PC-3 (cell line): ENCODE measurements at places on chromosomes 1 and 21. TPM values are rescaled to one million over a fixed set of nuclear protein-coding genes. Genes with fewer than 3 reads are reported as not detected.

Gene CDCA8
- 30.1 and 31.8 TPM in 2 replicates for total RNA-seq

Gene NOTCH2NLA
- total RNA-seq: 69.6 and 93.9 TPM in 2 replicates

Gene PDZK1IP1
- not detected in 2 replicates for total RNA-seq

Gene PRELP
- not detected in 2 replicates for total RNA-seq

Gene KCNJ9
- not detected in 2 replicates for total RNA-seq

Gene ESRRG
- 1.1 and 1.7 TPM in 2 replicates for total RNA-seq

DNA sequence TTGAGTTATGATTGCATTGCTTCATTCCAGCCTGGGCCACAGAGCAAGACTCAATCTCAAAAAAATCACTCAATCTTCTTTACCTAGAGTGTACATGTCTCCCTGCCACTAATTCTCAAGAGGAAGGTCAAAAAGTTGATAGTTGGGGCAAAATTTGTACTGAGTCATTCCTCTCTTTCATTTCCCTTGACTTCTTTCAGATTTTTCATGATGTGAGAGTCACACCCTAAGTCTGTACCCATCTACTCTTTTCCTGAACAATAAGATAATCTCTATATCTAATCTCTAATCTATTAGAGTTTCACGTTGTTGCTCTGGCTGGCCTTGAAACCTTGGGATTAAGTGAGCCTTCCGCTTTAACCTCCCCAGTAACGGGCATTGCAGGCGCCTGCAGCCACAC is 1.1 kb upstream of the BRDT start:
- no peaks in the 10 kb centered on the region for H3K27me3 ChIP-seq
- H3K27ac ChIP-seq: no peak overlapping the region
- H3K36me3 ChIP-seq: no peaks in the 10 kb centered on the region
- H3K4me3 ChIP-seq: no peak overlapping the region
- no peaks in the 10 kb centered on the region for H3K4me1 ChIP-seq
- no peak for DNase-seq

- no peak for DNase-seq
- no peak overlapping the region for H3K27ac ChIP-seq
- no peaks in the 10 kb centered on the region for H3K4me1 ChIP-seq
- no peaks in the 10 kb centered on the region for H3K36me3 ChIP-seq
- no peak overlapping the region for H3K4me3 ChIP-seq
- peaks cover 17% of the 10 kb centered on the region; the same call in 1 of the 2 replicates for H3K27me3 ChIP-seq
Observed at GRCh38 chr1:83500987-83501591, 497.8 kb downstream of the TTLL7 start.

- H3K4me1 ChIP-seq: no peaks in the 10 kb centered on the region
- no peak overlapping the region for H3K27ac ChIP-seq
- H3K4me3 ChIP-seq: no peak overlapping the region
- H3K36me3 ChIP-seq: no peaks in the 10 kb centered on the region
Observed at GRCh38 chr1:23506376-23507107, 22.6 kb upstream of the ASAP3 start.

DNA sequence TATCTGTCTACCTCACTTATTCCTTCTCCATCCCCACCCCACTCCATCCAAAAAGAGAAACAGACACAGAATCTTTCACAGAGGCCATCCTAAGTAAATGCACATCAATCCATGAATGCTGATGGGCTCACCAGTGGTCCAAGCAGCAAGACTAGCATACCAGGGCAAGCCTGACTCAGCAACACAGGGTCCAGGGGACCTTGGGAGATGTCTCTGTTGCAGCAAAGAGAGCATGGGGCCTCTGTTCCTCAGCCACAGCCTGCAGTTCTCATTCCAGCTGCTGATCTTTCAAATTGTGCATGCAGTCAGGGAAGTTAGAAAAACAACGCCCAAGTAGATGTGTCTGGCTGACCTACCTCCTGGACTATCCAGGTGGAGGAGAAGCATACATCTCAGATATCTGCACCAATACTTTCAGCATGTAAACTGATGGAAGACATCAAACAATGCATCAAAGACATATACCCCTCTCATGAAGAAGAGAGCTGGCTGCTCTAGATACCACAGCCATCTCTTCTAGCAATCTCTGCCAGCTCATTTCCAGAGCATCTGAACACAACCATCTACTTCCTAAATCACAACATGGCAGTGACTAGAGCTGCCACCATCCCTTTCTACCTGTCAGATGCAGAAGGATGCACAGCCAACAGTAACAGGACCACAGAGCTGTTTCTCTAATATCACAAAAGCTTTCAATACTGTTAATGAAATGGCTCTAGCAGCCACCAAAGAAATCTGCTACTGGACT is 54.5 kb downstream of the CD34 start:
- H3K4me1 ChIP-seq: no peaks in the 10 kb centered on the region
- no peak overlapping the region for H3K4me3 ChIP-seq
- H3K27me3 ChIP-seq: no peaks in the 10 kb centered on the region
- H3K27ac ChIP-seq: no peak overlapping the region
- H3K36me3 ChIP-seq: peaks cover 20% of the 10 kb centered on the region
- no peak for DNase-seq

DNA sequence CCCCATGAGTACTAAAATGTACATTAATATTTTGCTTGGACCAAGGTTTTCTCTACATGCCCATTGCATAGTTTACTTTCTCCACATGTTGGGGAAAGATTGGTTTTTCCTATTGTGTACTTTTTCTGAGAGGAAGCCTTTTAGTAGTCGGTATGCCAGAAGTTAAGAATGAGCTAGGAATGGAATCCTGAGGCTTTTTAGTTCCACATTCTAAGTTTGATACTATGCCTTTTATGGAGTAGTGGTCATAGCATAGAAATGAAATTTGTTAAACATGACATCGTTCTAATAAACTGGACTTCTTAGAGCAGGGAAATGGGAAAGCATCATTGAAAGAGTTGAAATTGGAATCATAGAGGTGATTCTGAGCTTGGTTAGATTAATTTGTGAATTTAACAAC is 64.3 kb downstream of the BCL9 start:
- H3K4me1 ChIP-seq: peaks cover 10% of the 10 kb centered on the region
- no peak for DNase-seq
- no peak overlapping the region for H3K4me3 ChIP-seq

DNA sequence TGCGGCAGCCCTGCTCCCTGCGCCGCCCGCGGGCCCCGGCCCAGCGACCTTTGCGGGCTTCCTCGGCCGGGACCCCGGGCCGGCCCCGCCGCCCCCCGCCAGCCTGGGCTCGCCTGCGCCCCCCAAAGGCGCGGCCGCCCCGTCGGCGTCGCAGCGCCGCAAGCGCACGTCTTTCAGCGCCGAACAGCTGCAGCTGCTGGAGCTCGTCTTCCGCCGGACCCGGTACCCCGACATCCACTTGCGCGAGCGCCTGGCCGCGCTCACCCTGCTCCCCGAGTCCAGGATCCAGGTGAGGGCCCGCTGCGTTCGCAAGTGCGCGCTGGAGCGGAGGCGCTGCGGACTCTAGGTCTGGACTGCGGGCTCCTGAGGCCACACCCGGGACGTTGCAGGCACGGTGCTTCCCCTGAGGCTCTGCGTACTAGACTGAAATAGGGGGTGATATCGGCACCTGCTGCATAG is 351 bp downstream of the MIXL1 start:
- no peaks in the 10 kb centered on the region for H3K4me1 ChIP-seq
- DNase-seq: no peak
- H3K36me3 ChIP-seq: no peaks in the 10 kb centered on the region
- H3K27me3 ChIP-seq: no peaks in the 10 kb centered on the region
- no peak overlapping the region for H3K27ac ChIP-seq

GRCh38 chr1:28518745-28519341 is 13.0 kb downstream of the RCC1 start:
- H3K27me3 ChIP-seq: no peaks in the 10 kb centered on the region
- H3K36me3 ChIP-seq: no peaks in the 10 kb centered on the region
- peak overlapping the region; percentile 81 for H3K4me3 ChIP-seq
- peak; percentile 48 for DNase-seq
- H3K27ac ChIP-seq: peak overlapping the region; percentile 80

GRCh38 chr1:54709547-54710292 is 5.9 kb upstream of the TTC4 start:
- H3K4me1 ChIP-seq: no peaks in the 10 kb centered on the region
- no peaks in the 10 kb centered on the region for H3K27me3 ChIP-seq
- DNase-seq: no peak
- no peak overlapping the region for H3K27ac ChIP-seq
- no peaks in the 10 kb centered on the region for H3K36me3 ChIP-seq

- peak; percentile 21 for DNase-seq
- no peak overlapping the region for H3K27ac ChIP-seq
- peaks cover 6% of the 10 kb centered on the region for H3K4me1 ChIP-seq
- no peaks in the 10 kb centered on the region for H3K36me3 ChIP-seq
Observed at GRCh38 chr1:162656266-162656665, 24.0 kb downstream of the DDR2 start.

GRCh38 chr21:46129846-46130651 is 25.3 kb downstream of the FTCD start:
- H3K4me3 ChIP-seq: no peak overlapping the region
- H3K27me3 ChIP-seq: no peaks in the 10 kb centered on the region
- H3K36me3 ChIP-seq: peaks cover 23% of the 10 kb centered on the region

GRCh38 chr1:240706150-240706935 is 94.4 kb upstream of the GREM2 start:
- no peak overlapping the region for H3K4me3 ChIP-seq
- no peaks in the 10 kb centered on the region for H3K4me1 ChIP-seq
- peaks cover 73% of the 10 kb centered on the region for H3K27me3 ChIP-seq
- DNase-seq: peak; percentile 21
- H3K36me3 ChIP-seq: no peaks in the 10 kb centered on the region
- H3K27ac ChIP-seq: no peak overlapping the region

GRCh38 chr1:167439301-167439988 is 78.9 kb downstream of the CD247 start:
- no peaks in the 10 kb centered on the region for H3K36me3 ChIP-seq
- H3K4me3 ChIP-seq: no peak overlapping the region
- no peak for DNase-seq
- no peaks in the 10 kb centered on the region for H3K27me3 ChIP-seq

GRCh38 chr1:205440476-205441317 is 15.1 kb downstream of the BLACAT1 start:
- no peak overlapping the region for H3K4me3 ChIP-seq
- H3K27ac ChIP-seq: peak overlapping the region; percentile 66
- H3K4me1 ChIP-seq: peaks cover 25% of the 10 kb centered on the region
- H3K27me3 ChIP-seq: no peaks in the 10 kb centered on the region
- peak; percentile 90 for DNase-seq
- H3K36me3 ChIP-seq: no peaks in the 10 kb centered on the region
